ENCODE measurements at places on chromosomes 13 and 19. TPM values are rescaled to one million over a fixed set of nuclear protein-coding genes. Genes with fewer than 3 reads are reported as not detected.

DNA sequence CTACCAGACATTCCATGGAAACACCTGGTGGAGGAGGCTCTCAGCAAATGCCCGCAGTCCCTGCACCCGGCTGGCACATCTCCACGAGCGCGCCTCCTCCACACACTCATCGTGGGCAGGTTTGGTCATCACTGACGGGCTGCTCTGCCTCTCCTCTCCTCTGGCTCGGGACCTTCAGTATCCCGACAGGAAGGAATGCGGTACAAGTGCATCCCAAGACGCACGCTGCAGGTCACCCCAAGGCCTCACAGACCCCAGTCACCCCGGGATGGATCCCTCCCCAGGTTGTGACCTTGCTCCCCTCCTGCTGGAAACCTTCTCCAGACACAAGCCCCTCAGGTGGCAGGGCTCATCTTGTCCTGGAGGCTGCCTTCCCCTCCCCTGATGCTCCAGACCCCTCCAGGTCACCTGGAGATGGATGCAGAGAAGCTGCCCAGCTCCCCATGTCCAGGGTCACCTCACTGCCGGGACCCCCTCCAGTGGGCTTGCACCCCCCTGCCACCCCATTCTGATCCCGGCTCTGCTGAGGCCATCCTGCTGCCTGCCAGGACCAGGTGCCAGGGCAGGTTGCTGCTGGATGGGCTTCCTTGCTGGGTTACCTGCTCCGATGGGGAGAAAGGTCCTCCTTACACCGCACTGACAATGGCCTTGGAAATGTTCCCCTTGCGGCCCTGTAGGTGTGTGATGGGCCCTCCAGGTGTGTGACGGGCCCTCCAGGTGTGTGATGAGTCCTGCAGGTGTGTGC, 29.9 kb downstream of the C13orf46 start:
- no peak for DNase-seq

- no peak for DNase-seq
Measured at GRCh38 chr13:110305949-110306339, 1.0 kb downstream of the COL4A1 start.

- DNase-seq: peak; percentile 50
Measured at GRCh38 chr19:50414864-50415660, 3.7 kb upstream of the SPIB start.

Gene KCNC3
- 3.4 TPM for total RNA-seq
